GF-D8 (cell line): ENCODE measurements at places on chromosomes 6 and 20.

DNA sequence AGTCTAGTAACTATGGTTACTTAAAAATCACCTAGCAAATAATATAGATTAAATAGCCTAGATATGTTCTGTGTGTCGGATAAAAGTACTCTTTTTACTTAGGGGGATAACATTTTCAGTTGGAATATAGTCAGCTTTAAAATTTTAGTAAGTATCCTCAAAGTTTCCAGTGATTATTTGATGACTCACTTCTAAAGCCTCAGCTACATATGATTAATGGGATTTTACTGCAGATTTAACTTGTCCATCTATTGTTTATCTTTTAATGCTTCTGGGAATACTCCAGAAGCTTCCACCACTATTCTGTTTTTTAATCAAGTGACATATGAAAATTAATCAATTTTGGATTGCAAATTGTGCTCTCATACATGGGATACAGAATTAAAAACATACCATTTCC is 8.7 kb upstream of the TENT5A start:
- no peak for DNase-seq

- no peak for DNase-seq
Observed at GRCh38 chr6:100289285-100289684, 175.4 kb downstream of the SIM1 start.

DNA sequence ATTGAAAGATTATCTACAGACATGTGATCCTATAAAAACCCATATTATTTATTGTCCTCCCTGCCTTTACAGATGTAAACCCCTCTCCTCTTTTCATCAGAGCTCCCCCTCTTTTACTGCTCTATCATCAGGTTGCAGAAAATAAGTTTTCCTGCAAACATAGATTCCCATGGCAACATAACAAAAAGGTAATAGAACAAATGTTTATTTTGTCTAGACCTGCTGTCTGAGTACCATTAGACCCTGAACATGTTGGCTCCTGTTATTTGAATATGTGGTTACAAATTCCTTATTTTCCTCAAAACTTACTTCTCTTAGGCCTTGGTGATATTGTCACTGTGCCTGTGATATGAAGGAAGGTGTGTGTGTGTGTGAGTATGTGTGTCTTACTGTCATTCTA is 11.5 kb downstream of the MAPK14 start:
- DNase-seq: no peak

DNA sequence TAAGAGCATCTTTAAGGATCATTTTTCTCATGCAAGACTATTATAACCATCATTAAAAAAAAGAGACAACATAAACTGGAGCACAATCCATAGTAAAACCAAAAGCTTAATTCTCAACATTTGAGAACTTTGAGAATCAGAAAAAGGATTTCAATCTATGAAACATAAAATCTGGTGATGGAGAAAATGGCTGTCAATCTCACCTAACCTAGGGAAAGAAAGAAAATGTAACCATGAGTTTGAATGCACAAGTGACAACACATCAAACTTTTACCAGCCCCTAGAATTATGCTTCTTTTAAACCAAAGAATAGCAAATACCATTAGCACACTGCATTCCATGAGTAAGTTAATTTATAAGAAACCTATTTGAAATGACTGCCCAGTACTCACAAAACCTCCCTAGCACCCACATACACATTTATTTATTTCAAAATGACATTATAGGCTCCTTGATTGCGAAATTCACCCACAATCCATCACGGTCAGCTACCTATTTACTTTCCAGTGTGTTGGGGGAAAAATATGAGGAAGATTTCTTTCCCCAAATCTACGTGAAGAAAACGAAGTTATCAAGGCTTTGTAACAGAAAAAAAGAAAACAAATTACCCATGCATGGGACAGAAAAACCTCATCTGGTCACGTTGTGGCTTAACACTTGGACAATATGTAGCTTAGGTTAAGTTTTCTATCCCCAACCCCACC is 828 bp downstream of the ASCC3 start:
- no peak for DNase-seq

DNA sequence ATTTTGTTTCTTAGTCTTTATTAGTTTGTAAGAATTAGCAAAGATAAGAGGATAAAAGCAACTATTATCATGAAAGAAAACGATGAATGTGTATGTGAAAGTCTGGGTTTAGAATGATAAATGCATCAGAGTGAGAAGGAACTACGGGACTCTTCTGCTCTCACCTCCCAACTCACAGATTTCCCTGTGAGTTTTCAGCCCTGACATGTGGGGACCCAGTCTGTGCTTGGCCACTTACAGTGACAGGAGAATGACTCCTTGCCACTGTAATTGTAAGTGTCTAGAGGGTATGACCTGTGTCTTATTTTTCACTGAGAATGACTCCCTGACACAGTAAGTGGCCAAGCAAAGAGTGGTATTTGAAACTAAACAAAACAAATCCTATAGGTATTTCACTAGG is 2.5 kb downstream of the HLA-DPA1 start:
- DNase-seq: no peak

DNA sequence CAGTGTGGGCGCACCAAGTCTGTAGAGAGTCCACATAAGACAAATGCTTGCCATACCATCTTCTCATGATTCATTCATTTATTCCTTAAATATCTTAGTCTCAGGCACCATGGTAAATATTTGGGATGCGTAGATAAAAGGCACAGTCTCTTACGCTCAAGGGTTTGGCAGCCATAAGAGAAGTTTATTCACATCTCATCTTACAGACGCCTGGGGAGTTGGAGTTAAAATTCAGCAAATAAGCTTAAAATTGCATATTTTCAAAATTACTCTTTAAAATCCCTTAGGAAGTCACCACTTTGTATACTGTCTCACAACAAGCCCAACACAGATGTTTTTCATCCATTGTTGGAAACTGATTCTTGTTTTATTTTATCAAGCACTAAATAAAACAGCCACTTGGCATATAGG is 363.3 kb downstream of the KIF16B start:
- no peak for DNase-seq
